Kasumi-1 (cell line): ENCODE measurements at places on chromosomes 6 and 20.
A peak's percentile ranks its signal among the peaks of the same experiment; 100 is the strongest.

DNA sequence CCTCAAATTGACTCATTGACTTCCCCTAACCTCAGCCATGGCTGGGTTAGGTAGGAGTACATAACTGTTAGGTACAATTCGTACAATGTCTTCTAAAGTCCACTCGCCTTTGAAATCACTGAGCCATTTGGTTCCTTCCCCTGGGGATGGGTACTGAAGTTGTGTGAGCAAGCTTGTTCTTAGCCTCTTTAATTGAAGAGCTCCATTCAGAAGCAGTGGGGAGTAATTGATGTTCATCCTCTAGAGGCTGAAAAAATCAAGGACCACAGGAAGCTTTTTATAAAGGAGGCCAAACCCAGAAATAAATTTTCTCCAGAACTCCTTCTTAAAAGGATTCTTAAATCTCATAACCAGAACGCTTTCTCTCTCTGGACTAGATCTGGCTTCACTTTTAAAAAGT lies 60.6 kb downstream of the ANKS1A start:
- no peak for DNase-seq

DNA sequence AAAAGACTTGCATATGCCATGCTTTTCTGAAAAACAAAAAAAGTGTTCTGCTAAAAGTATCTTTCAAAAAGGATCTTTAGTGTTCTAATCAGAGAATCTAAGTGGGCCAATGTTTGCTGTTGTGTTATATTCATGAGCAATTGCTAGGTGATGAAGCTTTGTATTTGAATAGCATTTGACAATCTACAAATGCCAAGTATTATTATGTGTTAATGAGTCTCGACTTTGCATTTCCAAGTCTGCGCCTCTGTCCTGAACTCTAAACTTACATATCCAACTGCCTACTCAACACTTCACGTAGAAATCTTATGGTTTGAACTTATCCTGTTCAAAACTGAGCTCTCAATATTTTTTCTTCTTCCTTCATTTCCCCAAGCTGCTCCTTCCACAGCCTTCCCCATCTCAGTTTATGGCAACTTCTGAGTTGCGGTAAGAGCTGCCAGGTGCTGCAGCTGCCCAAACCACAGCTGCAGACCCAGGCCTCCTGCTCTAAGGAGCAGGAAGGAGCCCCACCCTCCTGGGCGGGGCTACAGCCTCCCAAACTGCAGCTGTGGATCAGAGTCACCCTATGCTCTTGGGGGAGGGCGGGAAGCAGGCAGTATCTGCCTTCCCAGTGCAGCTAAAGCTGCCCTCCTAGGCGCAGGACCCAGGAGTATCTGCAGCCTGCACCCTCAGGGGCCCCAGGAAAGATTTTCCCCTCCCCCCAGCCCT lies 16.7 kb upstream of the MAK start:
- DNase-seq = no peak

- no peak for DNase-seq
These were observed 19.0 kb downstream of the LRFN2 start for GRCh38 chr6:40568062-40568708.

GRCh38 chr20:54195483-54196472 lies 12.1 kb upstream of the PFDN4 start:
- DNase-seq = no peak

GRCh38 chr20:40993794-40994540 lies 34.7 kb upstream of the TOP1 start:
- DNase-seq = no peak

DNA sequence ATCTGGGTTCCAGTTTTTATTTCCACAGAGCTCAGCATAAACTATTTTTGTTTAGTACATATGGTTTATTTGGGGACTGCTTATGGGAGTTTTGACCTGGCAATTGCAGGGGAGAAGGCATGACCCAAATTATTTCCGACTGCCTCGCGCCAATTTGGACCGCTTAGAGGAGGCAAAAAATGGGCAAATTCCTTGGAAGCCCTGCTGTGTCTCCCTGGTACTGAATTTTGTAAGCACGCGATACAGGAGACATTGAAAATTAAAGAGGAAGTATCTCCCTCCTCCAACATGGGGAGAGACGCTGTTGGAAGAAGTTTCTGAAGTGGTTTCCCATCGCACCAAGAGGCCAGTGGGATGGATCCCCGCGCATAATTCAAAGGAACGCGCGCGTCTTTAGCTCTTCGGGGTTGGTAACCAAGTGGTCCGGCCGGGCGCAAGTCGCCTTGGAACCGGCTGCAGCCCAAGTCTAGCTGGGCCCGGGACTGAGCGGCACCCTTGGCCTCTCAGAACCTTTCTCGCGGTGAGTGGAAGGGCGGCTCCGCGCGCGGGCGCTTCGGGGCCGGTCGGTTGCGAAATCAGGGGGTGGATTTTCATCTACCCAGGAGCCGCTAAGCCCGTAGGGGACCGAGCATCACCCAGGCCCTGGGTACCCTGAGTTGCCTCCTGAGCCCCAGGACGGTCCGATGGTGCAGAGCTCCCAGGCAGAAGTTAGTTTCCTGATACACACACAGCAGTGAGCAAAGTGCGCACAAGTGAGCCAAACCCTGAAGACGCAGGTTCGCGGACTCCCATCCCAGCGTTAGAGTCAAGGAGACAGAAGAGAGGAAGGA lies 6.2 kb downstream of the NKX2-2 start:
- DNase-seq = no peak

GRCh38 chr20:51884561-51884960 lies 82.2 kb upstream of the SALL4 start:
- no peak for DNase-seq

- no peak for DNase-seq
These were observed 91.2 kb downstream of the ELOVL5 start for GRCh38 chr6:53257533-53257932.

GRCh38 chr6:51655517-51655916 lies 431.9 kb downstream of the PKHD1 start:
- no peak for DNase-seq

GRCh38 chr6:47308552-47309290 lies 984 bp downstream of the TNFRSF21 start:
- DNase-seq = peak; percentile 16

- DNase-seq = no peak
These were observed 26.1 kb downstream of the HLA-F start for GRCh38 chr6:29749308-29749662.

DNA sequence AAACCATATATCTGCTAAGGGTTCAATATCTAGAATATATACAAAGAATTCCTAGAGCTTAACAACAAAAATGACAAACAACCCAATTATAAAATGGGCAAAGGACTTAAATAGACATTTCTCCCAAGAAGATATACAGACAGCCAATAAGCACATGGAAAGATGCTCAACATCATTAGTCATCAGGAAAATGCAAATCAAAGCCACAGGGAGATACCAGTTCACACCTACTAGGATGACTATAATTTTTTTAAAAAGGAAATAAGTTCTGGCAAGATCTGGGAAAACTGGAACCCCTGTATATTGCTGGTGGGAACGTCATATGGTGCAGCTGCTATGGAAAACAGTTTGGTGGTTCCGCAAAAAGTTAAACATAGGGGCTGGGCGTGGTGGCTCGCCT lies 116.2 kb upstream of the MYL9 start:
- DNase-seq = no peak

GRCh38 chr6:142474531-142475289 lies 172.9 kb downstream of the ADGRG6 start:
- peak; percentile 73 for DNase-seq

DNA sequence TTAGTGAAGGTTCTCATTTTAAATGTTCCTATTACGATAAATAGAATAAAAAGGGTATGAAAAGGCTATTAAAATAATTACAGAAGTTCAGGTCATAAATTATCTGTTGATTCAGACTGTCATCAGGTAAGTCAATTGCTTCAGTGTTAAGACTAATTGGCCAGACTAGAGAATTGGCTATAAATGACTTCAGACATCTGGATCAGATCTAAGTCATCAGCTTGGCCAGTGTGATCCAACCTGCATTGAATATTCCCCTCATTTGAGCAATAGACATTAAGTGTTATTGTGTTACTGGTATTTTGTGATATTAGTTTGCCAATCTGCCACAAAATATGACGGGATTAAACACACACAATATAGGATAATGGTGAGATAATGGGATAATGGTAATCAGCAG lies 377.6 kb upstream of the CITED2 start:
- DNase-seq = no peak

- no peak for DNase-seq
These were observed 211.5 kb downstream of the TMEM200A start for GRCh38 chr6:130577178-130577919.

- peak; percentile 89 for DNase-seq
These were observed at the start of gene PI16 for GRCh38 chr6:36954262-36954931. PI16 (plus strand) TSS chr6:36954738; CDS start chr6:36954761, 23 bp downstream.

GRCh38 chr20:49515586-49515985 lies 33.1 kb upstream of the KCNB1 start:
- no peak for DNase-seq

GRCh38 chr6:48048451-48049146 lies 62.4 kb downstream of the PTCHD4 start:
- peak; percentile 31 for DNase-seq

DNA sequence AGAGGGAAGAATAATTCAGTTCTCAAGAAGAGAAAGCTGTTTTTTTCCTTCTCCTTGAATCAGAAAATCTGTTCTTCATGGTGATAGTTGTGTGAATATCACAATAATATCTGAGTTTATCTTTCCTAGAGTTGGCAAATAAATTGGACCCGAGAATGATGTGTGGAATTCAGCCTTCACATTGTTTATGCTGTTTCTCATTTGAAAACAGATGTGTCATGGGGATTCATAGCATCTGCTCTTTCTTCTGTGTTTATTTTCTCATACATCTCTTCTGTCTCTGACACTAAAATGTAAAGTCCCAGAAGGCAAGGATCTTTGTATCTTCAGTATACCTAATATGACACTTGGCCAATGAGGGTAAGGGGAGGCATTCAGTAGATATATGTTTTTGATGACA lies 103.6 kb upstream of the SGK1 start:
- DNase-seq = no peak

GRCh38 chr6:86706449-86706848 lies 230.9 kb upstream of the HTR1E start:
- DNase-seq = no peak

GRCh38 chr6:32956176-32956575 lies 3.3 kb upstream of the HLA-DMA start:
- DNase-seq = no peak

DNA sequence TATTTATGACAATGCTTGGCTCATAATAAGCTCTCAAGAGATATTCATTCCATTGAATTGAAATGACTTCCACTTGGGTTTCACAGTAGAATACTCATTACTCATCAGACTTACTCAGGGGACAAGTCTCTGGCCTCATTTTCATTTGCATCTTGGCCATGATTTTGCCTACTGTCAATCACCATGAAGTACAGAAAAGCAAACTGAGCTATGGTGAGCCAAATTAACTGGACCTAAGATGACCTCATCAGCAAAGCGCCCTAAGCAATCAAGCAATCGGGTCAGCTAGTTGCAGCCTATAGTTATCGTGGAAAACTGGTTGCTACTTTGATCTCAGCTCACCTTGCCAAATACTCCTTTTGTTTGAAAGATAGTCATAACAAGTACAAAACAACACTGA lies 494.7 kb upstream of the SLC35B3 start:
- no peak for DNase-seq

DNA sequence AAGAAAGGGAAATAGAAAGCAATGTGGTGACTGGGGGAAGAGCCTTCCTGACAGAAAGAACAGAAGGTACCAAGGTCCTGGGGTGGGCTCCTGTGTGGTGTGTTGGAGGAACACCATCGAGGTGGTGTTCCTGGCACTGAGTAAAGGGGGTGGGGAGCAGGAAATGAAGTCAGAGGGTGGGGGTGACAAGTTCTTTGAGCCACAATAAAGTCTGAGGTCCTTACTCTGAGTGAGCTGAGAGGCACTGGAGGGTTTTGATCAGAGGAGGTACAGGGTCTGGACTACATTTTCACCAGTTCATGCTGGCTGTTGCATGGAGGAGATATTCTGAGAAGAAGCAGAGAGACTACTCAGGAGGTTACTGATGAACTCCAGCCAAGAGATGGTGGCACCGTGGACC lies 198.2 kb downstream of the GMPR start:
- DNase-seq = no peak

DNA sequence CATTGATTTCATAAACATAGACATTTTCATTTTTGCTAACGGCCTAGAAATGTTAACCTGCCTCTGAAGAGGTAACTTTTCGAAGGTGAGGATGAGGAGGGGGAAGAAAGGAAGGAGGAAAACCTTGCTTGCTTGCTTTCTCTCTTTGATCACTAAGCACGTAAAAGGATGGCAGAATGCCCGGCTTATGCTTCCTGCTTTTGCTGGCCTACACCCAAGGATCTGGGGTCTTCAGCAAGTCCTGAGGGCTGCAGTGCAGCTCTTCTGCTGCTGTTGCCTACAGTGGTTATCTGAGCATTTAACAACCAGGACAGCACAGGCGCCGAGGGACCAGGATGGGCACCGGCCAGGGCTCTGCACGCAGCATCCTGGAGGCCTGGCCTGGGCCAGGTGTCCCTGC lies 150.8 kb upstream of the TAB2 start:
- no peak for DNase-seq

DNA sequence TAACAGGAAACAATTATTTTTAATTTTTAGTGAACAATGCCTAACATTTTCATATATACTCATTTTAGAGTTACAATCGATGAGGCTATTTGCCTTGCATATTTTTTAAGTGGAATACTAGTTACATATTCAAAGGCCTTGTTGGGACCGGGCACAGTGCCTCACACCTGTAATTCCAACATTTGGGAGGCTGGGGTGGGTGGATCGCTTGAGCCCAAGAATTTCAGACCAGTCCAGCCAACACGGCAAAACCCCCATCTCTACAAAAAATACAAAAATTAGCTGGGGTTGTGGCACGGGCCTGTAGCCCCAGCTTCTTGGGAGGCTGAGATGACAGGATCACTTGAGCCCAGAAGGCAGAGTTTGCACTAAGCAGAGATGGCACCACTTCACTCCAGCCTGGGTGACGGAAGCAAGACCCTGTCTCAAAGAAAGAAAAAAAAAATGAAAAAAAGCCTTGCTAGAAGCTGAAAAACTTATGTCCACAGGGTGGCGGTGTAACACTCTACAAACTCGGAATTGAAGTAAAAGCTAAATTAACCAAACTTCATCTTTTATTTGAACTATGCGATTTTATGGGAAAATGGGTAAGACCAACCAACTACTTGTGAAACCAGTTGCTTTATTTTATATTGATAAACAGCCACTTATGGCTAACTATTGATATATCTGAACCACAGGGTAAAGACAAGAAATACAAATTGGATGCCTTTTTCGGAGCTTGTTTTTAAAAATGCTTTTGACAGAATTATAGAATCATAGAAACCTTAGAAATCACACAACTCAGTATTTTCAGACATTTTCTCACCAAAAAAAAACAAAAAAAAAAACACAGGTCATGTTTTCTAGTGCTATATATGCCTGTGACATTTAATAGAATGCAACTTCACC lies 24.1 kb upstream of the ROS1 start:
- DNase-seq = peak; percentile 68

GRCh38 chr6:74742793-74743508 lies 462.9 kb downstream of the COL12A1 start:
- no peak for DNase-seq

DNA sequence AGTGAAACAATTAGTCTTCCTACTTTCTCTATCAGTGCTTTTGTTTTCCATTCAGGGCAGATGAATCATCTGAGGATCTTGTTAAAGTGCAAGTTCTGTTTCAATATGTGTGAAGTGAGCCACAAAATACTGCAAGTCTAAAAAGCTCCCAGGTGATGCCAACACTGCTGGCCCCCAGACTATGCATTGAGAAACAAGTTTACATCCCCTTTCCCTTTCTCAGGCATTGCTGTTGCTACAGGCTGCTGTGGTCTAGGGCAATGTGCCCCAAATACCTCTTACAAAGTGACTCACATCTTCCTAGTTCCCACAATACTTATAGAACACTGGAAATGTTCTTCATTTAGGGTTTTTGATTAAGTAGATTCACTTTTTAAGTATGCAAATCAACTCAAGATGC lies 31.8 kb downstream of the ABRACL start:
- peak; percentile 18 for DNase-seq
